ENCODE measurements at places on chromosomes 3 and 15. TPM values are rescaled to one million over a fixed set of nuclear protein-coding genes. Genes with fewer than 3 reads are reported as not detected.

- no peak for DNase-seq
- no peaks in the 10 kb centered on the region for H3K4me1 ChIP-seq
- no peak overlapping the region for H3K4me3 ChIP-seq
- H3K36me3 ChIP-seq: no peaks in the 10 kb centered on the region
- H3K27me3 ChIP-seq: no peaks in the 10 kb centered on the region
Observed at GRCh38 chr3:193970773-193971206, 165.2 kb upstream of the HES1 start.

DNA sequence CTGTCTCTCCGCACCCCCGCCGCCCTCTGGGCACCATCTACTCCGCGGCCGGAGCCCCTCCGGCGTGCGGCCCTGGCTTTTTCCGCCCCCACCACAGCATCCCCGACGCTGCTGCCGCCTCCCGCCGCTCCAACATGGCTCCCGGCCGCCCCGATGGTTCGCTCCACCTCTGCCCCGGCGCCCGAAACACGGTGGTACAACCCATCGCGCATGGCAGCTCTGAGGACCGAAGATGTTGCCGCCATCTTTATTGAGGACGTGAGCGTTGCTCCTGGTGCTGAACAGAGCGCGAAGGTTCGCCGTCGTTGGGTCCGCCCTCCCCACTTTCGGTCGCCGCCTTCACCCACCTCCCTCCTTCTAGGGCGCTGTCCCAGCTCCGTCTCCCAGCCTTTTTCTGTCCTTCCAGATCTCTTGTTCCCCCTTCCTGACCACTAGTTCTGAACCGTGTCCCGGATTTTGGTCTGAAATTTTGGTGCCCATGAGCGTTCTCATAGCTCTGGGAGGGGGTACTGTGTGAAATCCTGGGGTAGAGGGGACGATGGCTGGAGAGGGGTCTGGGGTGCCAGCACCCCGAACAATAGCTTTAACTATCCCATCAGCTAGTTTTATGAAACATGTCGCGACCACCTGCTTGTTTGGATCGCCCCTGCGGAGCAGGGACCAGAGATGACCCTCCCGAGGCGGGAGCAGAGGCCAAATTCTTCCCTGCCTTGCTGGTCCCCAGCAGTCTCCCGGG, at the start of gene CELSR3:
Gene CELSR3, minus strand, starts transcription at position 134 of the 736 bp plus-strand sequence. CDS start 252 bp downstream, outside the sequence.
- peak within 1 kb of the TSS; percentile 51 for H3K27ac ChIP-seq
- DNase-seq: peak; percentile 77
- H3K4me3 ChIP-seq: peak within 1 kb of the TSS; percentile 34
- no peaks in the 10 kb centered on the region for H3K36me3 ChIP-seq
- H3K4me1 ChIP-seq: peaks cover 26% of the 10 kb centered on the region
- no peaks in the 10 kb centered on the region for H3K27me3 ChIP-seq

AADACL2 gene
- total RNA-seq: not detected

- DNase-seq: no peak
- H3K4me3 ChIP-seq: no peak overlapping the region
- no peaks in the 10 kb centered on the region for H3K27me3 ChIP-seq
- H3K36me3 ChIP-seq: no peaks in the 10 kb centered on the region
- H3K27ac ChIP-seq: no peak overlapping the region
Observed at GRCh38 chr15:82140886-82141285, 95.1 kb upstream of the MEX3B start.

SLC15A2 gene
- 10.2 TPM for total RNA-seq

MME gene
- total RNA-seq: 9.1 TPM

DNA sequence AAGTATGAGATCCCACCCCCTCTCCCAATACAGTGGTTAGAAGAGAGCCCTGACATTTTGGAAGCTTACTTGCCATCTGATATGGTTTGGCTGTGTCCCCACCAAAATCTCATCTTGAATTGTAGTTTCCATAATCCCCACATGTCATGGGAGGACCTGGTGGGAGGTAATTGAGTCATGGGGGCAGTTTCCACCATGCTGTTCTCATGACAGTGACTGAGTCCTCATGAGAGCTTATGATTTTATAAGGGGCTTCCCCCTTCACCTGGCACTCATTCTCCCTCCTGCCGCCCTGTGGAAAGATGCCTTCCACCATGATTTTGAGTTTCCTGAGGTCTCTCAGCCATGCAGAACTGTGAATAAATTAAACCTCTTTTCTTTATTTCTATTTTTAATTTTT, 28.8 kb upstream of the HES1 start:
- H3K27me3 ChIP-seq: no peaks in the 10 kb centered on the region
- H3K4me3 ChIP-seq: no peak overlapping the region
- no peak overlapping the region for H3K27ac ChIP-seq
- H3K36me3 ChIP-seq: no peaks in the 10 kb centered on the region
- peaks cover under 1% of the 10 kb centered on the region for H3K4me1 ChIP-seq

DNA sequence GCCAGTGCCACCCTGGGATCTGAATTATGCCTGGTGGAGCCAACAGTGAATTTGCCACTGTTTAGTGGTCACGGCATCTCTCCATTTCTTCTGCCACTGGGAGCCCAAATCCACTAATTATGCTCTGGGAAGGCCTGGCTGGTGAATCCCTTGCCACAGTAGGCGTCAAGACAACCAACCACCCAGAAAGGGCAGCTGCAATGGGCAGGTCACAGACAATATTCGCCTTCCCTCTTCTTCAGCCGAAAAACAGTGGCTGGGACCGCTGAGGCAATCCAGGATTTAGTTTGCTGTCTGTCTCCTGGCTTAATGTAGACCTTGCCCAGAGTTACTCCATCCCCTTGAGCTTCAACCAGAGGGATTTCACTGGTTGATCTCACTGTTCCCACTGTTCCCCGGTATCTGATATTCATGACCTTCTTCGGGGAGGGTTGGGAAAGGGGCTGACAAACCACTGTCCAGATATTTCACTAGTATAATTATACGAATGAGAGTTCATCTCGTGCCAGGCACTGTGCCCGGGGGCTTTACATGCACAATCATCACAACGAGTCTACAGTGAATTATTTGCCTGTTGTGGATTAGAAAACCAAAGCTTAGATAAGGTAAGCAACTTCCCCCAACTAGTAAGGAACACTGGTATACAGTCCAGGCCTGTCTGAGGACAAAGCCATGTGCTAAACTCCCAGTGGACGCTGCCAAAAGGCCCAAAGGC, 49.9 kb upstream of the RAB6B start:
- peaks cover 13% of the 10 kb centered on the region for H3K4me1 ChIP-seq
- no peak overlapping the region for H3K4me3 ChIP-seq
- no peak for DNase-seq
- no peaks in the 10 kb centered on the region for H3K36me3 ChIP-seq

DNA sequence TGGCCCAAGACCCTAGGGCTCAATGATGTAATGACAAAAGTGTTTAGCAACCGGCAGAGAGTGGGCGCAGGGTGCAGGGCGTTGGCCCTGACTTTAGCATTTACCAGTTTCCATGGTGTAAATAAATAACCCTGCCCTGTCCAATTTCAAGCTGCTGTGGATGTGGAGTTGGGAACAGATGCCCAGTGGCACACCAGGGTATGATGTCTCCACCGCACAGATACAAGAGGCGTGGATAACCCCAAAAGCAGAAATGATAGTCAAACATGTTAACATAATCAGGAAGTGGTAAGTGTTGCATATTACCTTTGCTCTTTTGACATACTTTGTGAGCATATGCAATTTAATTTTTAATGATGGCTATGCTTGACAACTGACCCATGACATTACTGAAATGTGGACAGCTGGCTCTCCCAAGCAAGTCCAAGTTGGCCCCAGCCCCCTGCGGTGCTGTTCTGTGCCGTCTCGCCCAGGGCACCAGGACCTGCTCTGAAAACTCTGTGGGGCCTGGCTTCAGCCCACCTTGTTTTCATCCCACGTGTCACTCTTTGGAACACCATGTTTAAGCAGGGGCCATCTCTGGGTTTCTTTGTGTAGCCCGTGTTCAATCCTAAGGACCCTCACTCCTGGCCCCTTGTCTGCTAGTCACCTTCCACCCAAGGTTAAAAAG, 10.8 kb upstream of the ANPEP start:
- no peaks in the 10 kb centered on the region for H3K27me3 ChIP-seq
- H3K36me3 ChIP-seq: no peaks in the 10 kb centered on the region
- H3K27ac ChIP-seq: no peak overlapping the region
- H3K4me1 ChIP-seq: peaks cover 7% of the 10 kb centered on the region

SLC27A2 gene
- 4.2 TPM for total RNA-seq

DNA sequence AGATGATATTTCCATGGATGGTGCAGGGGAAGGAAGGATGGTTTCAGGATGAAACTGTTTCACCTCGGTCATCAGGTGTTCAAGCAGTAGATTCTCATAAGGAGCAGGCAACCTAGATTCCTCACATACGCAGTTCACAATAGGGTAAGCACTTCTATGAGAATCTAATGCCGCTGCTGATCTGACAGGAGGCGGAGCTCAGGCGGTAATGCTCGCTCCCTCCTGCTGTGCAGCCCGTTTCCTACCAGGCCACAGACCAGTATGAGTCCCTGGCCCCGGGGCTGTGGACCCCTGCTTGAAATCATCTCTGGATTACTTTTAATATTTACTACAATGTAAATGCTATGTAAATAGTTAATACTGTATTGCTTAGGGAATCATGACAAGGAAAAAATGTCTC, 241.8 kb downstream of the ROBO2 start:
- no peak overlapping the region for H3K27ac ChIP-seq
- DNase-seq: no peak
- H3K4me1 ChIP-seq: no peaks in the 10 kb centered on the region

GRCh38 chr15:96495386-96495785, 164.9 kb downstream of the NR2F2 start:
- H3K4me3 ChIP-seq: no peak overlapping the region
- H3K4me1 ChIP-seq: no peaks in the 10 kb centered on the region
- no peaks in the 10 kb centered on the region for H3K36me3 ChIP-seq
- H3K27ac ChIP-seq: no peak overlapping the region
- no peaks in the 10 kb centered on the region for H3K27me3 ChIP-seq

Measured in thyroid gland (tissue), 4 donors.